Activated CD8-positive, alpha-beta T cell treated with anti-CD3 and anti-CD28 coated beads for 36 hours (primary cell): ENCODE measurements at places on chromosomes 6 and 20. TPM values are rescaled to one million over a fixed set of nuclear protein-coding genes. Genes with fewer than 3 reads are reported as not detected.

The BPIFB1 gene
- not detected for total RNA-seq

The GLP1R gene
- total RNA-seq = 0.81 TPM

DNA sequence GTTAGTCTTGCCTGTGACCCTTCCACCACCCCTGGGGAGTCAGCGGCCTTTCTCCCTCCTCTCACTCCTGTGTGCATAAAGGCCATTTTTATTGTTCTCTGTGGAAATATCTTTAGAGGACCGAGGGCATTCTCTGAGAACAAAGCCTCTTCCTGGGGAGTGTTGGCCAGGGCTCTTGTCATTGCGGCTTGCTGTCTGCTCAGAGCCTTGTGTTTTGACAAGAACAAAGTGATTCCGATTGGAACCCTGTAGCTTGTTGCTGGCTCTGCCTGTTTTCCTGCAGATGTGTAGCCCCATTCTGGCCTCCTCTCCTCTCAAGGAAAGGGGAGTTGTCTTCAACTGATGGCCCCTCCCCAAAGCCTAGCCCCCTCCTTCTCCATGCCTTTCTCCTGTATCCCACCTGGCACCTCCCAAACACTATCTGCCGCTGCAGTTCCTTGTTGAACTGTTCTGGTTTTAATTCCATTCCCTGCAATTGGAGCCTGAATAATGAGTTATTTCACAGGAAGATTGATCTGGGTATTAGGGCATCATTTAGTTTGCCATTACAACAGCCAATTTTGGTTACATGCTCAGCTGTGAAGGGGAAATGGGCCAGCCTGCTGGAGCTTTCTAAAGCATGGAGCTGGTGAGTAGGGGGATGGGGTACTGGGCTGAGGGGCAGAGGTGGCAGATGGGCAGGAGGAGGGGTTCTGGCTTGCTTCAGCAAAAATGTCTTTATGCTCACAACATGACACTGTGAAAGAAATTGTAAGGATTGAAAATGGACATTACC lies 252.5 kb downstream of the LRFN2 start:
- DNase-seq = no peak
- H3K27me3 ChIP-seq = no peaks in the 10 kb centered on the region
- H3K4me3 ChIP-seq = no peak overlapping the region
- no peaks in the 10 kb centered on the region for H3K4me1 ChIP-seq

DNA sequence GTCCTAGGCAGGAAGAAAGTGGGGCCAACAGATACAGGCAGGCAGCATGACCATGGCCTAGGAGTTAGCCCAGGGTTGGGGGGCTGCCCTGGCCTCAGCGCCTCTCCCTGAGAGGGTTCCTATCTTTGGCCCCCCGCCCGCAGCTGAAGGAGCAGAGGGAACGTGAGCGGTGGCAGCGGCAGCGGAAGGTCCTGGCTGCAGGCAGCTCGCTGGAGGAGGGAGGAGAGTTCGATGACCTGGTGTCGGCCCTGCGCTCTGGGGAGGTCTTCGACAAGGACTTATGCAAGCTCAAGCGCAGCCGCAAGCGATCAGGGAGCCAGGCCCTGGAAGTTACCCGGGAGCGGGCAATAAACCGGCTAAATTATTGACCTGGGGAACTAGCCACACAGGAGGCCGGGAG lies 32.6 kb downstream of the MOCS1 start:
- H3K27me3 ChIP-seq = no peaks in the 10 kb centered on the region
- H3K27ac ChIP-seq = no peak overlapping the region
- no peak overlapping the region for H3K4me3 ChIP-seq

The BPIFA1 gene
- not detected for total RNA-seq
